Umbilical cord (tissue), 2 donors: ENCODE measurements at places on chromosomes 16 and 17. TPM values are rescaled to one million over a fixed set of nuclear protein-coding genes. Genes with fewer than 3 reads are reported as not detected.

SLC47A1 gene
- 0.48 TPM for total RNA-seq

GJD3 gene
- not detected for total RNA-seq

ZBTB4 gene
- total RNA-seq, result 18.1 TPM

NEURL4 gene
- total RNA-seq, result 35.6 TPM
